Activated CD4-positive, alpha-beta T cell treated with anti-CD3 and anti-CD28 coated beads, Interleukin-2, amount 50 U/mL, for 24 hours (primary cell): ENCODE measurements at places on chromosomes 7 and 10.

GRCh38 chr7:50768485-50769474, 13.9 kb downstream of the GRB10 start:
- DNase-seq, result no peak

- DNase-seq, result no peak
Observed at GRCh38 chr7:36784991-36785940, 61.0 kb upstream of the AOAH start.

DNA sequence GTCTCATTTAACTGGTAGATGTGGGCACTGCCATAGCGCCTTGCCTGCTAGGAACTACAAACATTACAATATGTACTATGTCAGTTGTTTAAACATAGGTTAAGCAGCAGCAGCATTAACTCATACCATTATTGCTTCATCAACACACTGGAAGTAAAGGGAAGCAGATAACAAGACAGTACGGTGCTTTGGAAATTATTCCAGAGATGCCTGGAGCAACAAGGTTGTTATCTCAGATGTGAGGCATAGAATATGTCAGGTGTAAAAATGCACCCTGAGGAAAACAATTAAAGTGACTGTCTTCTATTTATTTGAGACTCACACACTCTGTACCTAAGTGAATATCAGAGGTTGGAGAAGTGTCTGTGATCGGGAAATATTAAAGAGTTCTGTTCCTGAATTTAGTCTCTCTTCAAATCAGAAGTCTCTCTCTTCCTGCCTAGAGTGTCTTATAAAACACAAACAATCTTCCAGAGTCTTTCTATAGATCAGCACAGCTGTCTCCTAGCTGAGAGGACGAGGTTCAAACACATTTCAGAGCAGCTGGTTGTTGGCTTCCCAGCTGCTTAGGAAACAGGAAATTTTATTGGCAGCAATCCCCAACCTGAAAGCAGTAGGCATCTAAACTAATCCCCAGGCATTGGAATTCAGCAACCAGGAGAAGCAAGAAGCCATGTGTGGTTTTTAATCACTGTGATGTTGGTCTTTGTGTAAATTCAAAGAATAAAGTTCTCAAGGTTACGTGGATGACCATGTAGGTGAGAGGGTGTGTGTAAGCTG, 994.4 kb upstream of the LRRTM3 start:
- DNase-seq, result no peak

- DNase-seq, result no peak
Observed at GRCh38 chr7:1818575-1819258, 148.6 kb downstream of the ELFN1 start.

DNA sequence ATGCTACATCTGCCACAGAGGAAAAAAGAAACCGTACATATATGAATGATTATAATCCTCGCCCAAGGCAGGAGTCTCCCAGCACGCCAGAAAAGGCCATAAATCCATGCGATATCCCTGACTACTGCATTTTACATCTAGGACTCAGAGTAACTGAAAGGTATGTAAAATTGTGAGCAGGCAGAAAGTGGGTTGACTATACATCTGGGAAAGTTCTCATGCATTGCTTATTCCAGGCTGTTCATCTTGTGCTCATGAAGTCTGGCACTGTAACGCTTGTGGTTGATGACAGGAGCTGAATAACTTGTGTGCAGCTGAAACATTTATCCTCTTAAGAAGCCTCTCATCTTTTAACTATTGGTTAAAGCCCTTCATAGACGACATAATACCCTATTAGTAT, 193.4 kb upstream of the STEAP4 start:
- DNase-seq, result no peak

GRCh38 chr10:98039690-98040381, 9.4 kb upstream of the CRTAC1 start:
- no peak for DNase-seq

GRCh38 chr7:139396323-139396951, 36.7 kb downstream of the LUC7L2 start:
- DNase-seq, result no peak

DNA sequence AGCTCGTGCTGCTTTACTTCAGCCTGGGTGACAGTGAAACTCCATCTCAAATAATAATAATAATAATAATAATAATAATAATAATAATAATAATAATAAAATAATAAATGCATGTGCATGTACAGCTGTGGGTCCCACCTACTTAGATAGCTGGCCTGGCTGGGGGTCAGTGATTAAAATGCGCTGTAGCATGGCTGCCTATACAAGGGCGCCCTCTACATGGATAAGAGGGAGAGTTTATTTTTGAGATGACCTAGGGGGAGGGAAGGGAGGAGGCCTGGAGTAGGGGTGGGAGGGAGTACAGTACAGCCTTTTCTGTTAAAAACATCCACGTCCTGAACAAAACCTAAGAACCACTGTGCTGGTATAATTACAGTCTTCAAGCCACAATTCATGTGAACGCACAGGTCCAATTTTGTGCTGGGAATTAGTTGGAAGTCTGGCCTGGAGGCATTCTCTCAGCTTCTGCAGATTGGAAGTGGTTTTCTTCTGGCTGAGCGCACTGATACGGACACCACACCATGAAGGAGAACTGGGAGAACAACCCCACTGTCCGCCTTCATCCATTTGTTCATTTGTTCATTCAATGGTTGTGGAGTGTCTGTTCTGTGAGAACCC, 146.5 kb downstream of the TMEM178B start:
- no peak for DNase-seq

- DNase-seq, result no peak
Observed at GRCh38 chr7:25512061-25512687, 283.9 kb upstream of the NPVF start.

- peak; percentile 56 for DNase-seq
Observed at GRCh38 chr10:114544045-114544659, 113.9 kb downstream of the ABLIM1 start.

DNA sequence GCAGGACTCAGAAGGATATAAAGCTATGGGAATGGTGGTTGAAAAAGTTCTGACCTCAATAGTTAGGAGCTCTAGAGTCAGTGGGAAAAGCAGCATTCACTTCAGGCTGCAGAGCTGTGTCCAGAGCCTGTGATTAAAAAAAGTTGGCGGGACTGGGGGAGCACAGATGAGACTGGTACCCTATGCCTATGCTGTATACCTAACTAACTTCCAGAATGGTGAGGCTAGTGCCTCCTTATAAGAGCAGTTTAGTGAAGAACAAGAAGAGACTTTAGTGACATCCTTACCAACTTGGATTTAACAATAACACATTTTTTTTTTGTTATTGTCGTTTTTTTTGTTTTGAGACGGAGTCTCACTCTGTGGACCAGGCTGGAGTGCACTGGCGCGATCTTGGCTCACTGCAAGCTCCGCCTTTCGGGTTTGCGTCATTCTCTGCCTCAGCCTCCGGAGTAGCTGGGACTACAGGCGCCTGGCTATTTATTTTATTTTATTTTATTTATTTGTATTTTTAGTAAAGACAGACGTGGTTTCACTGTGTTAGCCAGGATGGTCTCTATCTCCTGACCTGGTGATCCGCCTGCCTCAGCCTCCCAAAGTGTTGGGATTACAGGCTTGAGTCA, 6.6 kb upstream of the ZNF282 start:
- DNase-seq, result no peak

GRCh38 chr7:27661811-27662489, 733 bp downstream of the HIBADH start:
- DNase-seq, result peak; percentile 5

DNA sequence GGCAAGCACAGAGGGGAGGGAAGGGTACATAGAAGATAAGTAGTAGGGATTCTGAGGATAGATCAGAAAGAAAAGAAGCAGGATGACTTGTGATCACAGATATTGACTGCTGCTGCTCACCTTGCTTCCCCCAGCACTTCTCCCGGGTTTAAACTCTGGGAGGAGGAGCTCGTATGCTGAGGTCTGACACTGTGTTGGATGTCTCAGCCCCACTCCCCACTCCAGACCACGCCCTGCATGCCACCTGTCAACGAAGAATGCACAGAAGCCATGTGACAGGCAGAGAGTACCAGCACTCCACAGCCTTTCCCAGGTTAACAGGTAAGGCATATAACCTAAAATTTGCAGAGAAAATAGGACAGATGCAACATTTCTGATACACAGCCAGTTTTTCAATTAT, 388.9 kb downstream of the TNS3 start:
- no peak for DNase-seq

DNA sequence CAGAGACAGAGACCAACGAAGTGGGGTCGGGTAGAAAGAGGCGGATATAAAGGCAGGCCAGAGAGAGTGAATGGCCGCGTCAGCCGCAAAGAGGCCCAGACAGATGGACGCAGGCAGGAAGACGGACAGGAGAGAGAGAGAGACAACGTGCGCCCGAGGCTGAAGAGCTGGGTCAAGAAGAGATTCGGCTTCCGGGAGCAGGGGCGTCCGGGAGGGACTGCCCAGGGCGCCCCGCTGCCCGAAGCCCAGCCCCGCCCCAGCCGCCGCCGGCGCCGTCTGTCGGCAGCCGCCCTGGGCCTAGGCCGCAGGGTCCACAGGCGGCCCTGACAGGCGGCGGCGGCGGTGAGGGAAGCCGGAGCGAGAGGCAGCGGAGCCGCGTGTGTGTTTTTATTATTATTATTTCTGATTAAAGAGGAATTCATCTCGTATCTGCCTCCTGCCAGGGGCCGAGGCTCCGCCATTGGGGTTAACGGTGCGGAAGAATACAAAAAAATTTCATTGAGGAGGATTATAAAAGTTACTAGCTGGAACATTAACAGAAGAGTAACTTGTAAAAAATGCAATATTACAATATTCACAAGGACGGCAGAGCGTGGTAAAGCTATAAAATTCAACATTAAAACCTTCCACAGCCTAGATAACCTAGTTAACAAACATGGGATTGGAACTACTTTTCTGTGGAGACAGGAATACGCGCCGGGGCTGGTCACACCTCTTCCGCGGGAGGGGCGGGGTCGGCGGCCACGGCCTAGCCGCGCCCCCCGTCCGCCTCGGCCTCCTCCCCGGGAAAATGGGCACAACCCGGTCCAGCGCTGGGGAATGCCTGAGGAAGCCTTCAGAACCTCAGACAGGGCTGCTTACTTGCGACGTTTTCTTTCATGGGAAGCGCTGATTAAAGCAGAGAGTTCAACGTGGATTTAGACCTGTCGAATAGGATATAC, 29.7 kb upstream of the PAX2 start:
- no peak for DNase-seq

DNA sequence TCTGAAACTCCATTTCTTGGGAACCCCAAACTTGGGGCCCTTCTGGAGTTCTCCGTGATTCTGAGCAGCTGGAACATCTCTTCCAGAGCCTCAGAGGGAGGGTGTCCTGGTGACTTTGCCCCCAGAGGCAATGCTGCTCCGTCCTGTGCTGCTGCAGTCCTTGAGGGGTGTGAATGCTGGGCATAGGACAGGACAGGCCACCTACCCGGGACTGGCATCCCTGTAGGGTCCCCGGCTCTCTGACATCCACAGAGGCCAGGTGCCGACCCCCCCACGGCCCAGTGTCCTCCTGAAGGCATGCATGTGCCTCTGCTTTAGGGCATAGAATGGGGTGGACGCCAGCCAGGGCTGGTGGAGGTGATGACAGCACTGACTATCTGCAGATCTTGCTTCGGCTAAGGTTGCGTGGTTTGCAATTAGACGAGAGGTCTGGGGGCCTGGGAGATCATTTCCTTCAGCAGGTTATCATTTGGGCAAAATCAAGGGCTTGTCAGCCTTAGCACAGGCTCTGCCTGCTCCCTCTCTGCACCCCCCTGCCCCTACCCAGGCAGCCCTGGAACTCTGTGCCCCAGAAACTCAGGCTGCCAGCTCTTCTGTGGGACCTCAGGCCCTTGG, 136.9 kb upstream of the GPR26 start:
- no peak for DNase-seq

GRCh38 chr7:92402920-92403759, 44.1 kb upstream of the GATAD1 start:
- DNase-seq, result no peak

DNA sequence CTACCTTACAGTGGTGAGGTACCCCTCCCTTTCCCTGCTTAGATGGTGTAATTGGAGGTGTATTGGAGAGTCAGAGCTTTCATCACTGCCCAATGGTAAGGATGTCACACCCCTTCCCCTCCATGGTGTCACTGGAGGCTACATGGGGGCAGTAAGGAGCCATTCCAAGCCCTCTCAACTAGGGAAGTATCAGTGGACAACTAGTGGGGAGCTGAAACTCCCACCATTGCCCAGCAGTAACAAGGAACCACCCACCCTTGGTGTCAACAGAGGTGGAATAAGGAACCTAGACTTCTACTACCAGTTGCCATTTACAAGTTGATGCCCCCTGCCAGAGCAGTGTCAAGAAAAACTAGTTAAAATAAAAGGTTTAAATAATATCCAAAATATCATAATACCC, 2.8 kb upstream of the HIBADH start:
- no peak for DNase-seq

GRCh38 chr10:110544958-110545537, 22.4 kb upstream of the SMC3 start:
- DNase-seq, result no peak

GRCh38 chr7:139942636-139943035, 113.6 kb downstream of the TBXAS1 start:
- DNase-seq, result no peak
